ENCODE measurements at places on chromosomes 5 and 9. TPM values are rescaled to one million over a fixed set of nuclear protein-coding genes. Genes with fewer than 3 reads are reported as not detected.

The LCN1 gene
- not detected for total RNA-seq

The SLCO6A1 gene
- not detected for total RNA-seq

The PCDHB7 gene
- total RNA-seq = 1.1 TPM

The AP3B1 gene
- 31.2 TPM for total RNA-seq

The TOPORS gene
- total RNA-seq = 25.9 TPM

The PCDHA10 gene
- 1.2 TPM for total RNA-seq

DNA sequence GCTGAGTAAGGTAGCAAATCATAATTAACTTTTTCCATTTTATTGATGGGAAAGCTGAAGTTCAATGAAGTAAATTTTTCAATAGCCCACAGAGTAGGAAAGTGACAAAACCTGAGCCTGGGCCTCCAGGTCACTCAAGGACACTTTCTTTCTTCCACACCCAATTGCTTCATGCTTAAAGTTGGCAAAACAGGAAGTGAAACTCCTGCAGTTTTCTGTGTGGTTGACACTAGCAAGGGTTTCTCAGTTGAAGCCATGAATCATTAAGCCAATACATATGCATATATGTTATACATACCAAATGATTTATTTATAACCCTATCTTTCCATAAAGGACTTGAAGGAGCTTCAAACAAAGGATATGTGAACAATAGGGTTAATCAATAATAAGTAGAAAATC is 13.9 kb downstream of the TLR4 start:
- DNase-seq = no peak

GRCh38 chr9:8447601-8448000 is 648.0 kb upstream of the DMAC1 start:
- DNase-seq = no peak

- no peak for DNase-seq
Measured at GRCh38 chr9:78756813-78757510, 460.0 kb downstream of the PSAT1 start.

DNA sequence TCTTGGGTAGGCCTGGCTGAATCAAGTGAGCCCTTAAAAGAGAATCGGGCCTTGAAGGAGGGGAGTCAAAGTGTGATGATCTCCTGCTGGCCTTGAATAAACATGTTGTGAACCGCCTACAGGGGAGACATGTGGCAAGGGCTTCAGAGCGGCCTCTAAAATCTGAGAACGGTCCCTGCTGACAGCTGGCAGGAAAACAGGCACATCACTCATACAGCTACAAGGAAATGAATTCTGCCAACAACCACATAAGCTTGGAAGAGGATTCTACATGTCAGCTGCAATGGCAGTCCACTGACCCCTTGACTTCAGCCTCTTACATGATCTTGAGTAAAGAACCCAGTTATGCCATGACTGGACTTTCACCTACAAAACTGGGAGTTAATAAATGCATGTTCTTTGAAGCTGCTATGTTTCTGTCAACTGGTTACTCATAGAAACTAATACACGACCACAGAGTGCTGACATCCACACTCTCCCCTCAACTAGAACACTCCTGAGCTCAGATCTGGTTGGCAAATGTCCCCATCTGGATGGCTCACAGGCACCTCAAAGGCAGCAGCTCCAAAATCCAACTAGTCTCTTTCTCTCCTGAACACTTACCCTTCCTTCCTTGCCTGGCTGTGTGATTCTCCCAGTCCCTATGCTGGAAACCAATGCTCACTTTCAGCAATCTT is 333.1 kb downstream of the ASTN2 start:
- DNase-seq = no peak

DNA sequence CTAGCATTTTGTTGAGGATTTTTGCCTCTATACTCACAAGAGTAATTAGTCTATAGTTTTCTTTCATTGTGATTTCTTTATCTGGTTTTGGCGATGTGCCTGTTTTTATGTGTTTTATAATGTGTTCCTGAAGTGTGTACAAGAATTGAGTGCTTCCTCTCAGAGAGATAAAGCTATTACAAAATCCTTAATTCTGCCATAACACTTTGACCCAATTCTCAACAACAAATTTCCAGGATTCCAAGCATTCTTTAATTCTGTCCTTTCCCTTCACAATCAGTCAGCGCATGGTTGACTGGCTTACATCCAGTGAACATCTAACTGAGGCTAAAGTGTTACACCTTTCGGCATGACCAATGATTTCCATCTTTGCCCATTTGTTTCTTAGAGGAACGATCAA is 282.9 kb upstream of the MVB12B start:
- no peak for DNase-seq

DNA sequence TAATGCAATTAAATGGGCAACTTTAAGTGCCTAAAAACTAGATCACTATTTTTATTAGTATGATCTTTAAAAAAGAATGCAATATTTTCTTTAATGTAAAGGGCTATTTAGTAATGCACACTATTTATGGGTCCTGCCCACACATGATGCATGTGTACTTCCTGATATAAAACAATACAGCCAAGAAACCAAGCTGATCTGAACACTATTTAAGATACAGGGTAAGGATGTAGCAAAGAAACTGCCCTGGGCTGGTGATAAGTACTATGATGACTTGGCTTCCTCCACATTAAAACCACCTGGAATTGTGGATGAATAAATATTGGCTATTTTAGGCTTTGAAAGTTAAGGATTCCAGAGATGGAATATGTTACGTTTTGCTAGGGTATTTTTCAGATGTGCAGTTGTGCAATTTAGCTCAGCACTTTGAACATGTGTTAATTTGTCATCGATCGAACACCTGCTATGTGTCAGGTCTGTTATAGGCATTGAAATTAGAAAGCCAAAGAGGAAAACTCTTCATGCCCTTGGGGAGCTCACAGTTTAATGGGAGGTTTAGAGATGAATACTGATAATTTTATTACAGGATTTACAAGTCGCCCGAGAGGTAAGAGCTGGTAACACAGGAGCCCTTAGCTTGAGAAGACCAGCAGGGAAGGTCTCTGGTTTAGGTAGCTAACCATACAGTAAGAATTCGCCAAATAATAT is 276.7 kb downstream of the PLK2 start:
- DNase-seq = no peak

- no peak for DNase-seq
Measured at GRCh38 chr5:154779105-154779504, 23.9 kb downstream of the LARP1 start.

DNA sequence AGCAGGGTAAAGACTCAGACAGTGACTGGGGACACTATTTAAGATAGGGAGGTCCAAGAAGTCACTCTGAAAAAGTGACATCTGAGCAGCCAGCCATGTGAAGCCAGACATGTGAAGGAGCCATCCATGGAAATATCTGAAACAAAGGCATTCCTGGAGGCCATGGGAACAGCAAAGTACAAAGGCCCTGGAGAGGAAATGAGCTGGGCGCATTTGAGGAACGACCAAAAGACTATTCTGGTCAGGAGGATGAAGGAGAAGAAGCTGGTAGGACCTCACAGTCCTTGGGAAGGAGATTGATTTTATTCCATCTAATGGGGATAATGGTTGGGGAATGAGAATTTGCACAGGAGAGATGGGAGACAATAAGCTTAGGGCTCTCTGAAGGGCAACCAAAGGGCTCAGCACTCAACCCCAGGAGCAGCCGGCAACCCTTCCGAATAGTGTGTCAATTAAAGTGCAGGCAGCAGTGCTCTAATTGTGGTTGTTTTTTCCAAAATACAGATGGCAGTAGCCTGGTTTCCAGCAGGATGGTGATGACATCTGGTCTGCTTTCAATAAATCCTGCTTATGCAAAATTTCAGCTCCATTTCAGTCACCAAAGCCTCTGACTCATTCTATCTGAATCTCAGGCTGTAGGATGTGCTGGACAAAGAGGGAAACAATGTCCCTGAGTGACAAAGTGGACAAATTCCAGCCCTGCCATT is 26.7 kb downstream of the FOXI1 start:
- DNase-seq = no peak

DNA sequence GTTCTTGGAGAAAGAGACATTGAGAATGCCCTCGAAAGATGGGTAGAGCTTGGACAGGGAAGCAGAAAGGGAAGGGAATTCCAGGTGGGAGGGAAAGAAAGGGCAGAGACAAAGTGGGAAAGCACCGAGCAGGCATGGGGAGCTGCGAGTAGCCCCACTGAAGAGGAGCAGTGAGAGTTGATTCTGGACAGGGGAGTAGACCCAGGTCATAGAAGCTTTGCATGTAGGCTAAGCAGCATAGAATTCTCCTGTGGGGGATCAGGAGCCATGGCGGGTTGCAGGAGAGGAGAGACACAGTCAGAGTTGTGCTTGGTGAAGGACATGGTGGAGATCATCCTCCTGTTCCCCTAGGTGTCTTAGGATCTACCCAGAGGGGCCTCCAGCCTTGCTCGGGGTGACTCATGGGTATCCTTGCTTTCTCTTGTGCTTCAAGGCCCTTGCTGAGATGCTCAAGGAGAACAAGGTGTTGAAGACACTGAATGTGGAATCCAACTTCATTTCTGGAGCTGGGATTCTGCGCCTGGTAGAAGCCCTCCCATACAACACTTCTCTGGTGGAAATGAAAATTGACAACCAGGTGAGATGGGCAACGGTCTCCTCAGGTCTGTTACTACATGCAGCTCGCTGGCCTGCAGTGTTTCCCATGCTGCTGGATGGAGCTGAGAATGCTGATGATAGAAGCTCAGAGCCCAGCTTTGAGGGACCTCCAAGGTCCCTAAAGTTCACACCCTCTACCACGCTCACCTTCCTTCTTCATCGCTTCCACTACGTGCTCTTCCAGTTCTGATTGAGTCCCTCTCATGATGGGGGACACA is 64.5 kb downstream of the TSTD2 start:
- no peak for DNase-seq

DNA sequence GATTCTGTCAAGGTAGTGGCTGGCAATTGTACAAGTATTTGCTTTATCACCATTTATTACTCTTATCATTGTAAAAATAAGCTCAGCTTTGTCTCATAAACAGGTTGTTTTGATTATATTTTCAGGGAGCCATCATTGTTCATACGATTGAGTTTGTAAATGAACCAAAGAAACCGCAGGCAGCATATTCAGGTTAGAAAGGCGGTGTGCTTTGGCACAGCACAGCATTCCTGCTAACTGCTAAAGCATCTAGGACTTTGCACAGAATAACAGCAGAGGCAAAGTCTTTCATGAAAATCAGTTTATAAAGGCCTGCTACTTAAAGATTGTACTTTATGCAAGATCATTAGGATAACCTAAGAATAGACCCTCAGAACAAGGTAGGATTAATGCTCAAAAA is 281.5 kb upstream of the SLC24A2 start:
- DNase-seq = no peak

- DNase-seq = no peak
Measured at GRCh38 chr5:128123936-128124335, 40.4 kb downstream of the SLC12A2 start.

DNA sequence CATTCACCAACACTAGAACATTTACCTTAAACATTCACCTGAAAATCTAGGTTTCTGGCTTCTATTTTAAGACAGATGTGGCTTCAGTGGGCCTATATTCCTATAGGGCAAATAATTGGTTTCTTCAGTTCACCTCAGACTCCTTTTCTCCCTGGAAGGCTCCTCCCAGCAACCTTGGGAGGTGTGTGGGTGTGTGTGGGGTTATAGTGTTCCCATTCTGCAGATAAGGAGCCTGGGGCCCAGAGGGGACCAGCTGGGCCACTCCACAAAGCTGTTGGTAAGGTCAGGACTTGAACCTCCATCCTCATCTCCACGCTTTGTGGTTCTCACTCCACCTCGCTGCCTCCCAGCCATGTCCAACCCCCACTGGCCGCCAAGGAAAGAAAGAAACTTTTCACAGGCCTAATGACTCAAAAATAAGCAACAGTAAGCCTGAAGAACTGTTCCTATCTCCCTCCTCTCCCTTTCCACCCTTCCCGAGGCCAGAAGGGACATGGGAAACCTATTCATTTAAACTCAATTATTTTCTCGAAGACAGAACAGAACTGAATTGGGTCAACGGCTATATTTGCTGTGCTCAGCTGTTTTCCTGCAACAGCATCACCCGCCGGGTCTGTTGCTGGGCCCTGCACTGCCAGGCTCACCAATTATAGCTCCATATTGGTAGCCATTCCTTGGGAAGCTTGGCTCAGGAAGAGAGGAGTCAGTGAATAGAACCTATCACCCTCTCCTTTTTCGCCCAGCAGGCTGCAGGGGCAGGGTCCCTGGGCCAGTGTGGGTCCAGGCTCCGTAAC is 78.5 kb downstream of the DAB2IP start:
- DNase-seq = no peak

DNA sequence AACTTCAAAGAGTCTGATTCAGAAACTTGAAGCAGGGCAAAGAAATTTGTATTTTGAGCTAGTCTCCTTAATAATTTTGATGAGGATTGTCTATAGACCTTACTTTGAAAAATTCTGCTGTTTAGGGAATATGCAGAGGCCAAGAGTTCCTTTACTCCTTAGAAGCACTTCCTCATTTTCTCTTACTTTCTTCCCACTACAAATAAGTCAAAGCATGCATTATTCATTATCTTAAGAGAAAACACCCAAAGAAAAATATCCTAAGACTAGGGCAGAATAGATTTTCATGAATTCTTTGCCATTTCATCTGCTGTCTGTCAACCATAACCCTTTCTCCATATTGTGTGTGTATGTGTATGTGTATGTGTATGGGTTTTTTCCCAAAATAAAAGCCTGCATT is 307.9 kb downstream of the KCTD16 start:
- DNase-seq = no peak

- DNase-seq = peak; percentile 74
Measured at GRCh38 chr9:99307851-99308250, 85.8 kb downstream of the SEC61B start.

- DNase-seq = no peak
Measured at GRCh38 chr9:78070521-78070920, 38.9 kb upstream of the GNAQ start.

DNA sequence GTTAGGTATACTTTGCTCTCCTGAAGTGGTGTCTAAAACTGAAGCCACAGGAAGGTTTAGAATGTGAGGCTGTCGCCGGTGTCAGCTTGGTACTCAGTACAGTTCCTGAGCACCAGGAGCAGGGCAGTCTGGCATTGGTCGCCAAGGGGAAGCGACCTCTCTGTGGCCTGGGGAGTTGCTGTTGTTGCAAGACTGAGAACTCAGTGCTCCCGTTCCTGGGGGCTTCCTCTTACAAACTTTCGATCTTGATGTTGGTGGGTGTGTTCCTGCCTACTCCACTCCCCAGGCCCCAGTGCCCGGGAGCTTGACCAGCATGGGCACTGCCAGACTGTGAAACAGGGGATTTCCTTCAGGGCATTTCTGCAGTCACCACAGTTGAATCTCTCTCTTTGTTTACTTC is 52.4 kb upstream of the PPARGC1B start:
- DNase-seq = no peak

- no peak for DNase-seq
Measured at GRCh38 chr5:136701191-136701590, 335.8 kb upstream of the TRPC7 start.

Measured in esophagus muscularis mucosa (tissue), 4 donors.